ENCODE measurements at places on chromosomes 3 and 15. TPM values are rescaled to one million over a fixed set of nuclear protein-coding genes. Genes with fewer than 3 reads are reported as not detected.

DNA sequence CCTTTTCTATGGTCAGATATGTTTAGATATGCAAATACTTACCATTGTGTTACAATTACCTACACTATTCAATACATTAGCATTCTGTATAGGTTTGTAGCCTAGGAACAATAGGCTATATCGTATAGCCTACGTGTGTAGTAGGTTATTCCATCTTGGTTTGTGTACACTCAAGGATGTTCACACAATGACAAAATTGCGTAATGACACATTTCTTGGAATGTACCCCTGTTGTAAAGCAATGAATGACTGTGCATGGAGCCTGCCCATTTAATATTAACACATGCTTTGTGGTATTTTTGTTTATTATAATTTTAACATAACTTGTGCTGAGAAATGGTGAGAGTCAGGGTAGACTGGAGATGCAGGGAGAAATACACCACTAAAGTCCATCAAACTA lies 154.9 kb downstream of the LEKR1 start:
- DNase-seq: no peak

Gene ALG1L2
- not detected for total RNA-seq

- DNase-seq: no peak
These were observed 176.9 kb upstream of the ANKRD28 start for GRCh38 chr3:15974647-15975046.

DNA sequence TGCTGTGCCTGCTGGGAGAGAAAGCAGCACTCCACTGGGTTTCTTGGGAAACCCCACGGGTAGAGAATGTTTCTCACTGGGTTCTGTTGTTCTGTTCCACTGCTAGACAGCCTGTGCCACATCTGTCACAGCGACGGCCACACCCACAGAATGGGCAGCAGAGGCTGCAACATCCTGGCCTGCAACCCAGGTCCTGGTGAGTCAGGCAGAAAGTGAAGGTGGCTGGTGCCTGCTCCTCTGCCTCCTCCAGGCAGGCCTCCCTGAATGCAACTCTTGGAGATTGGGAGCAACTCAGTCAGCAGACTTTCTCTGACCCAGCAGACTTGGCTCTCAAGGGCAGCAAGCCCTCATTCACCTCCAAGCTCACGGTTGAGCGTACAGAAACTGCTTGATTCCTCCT lies 13.0 kb downstream of the C3orf18 start:
- DNase-seq: no peak

DNA sequence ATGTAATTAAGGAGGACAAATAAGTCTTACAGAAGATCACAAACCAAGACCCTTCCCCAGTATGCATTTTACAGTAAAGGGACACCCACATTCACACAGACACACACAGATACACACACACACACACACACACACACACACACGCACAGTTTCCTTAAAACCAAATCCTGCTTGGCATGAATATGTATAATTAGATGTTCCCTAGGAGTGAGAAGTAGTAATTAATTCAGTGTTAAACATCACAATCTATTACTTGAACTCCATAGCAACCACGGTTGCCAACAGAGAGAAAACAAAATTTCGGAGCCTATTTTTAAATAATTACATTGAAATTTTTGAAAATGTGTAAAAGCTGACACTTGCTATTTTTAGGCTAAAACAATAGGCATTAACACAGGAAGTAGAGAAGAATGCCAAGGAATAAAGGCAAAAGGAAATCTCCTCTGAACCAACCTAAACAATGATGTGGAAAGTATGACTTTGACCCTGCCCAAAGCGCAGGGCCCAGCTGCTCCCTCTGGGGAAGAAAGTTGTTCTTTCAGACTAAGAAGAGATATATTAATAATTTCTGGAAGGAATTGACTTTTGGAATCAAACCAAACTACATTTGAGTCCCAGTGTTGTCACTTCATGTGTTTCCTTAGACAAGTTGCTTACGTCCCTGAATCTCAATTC lies 215.3 kb downstream of the CPNE4 start:
- no peak for DNase-seq

GRCh38 chr3:88112289-88112688 lies 37.5 kb upstream of the C3orf38 start:
- DNase-seq: no peak

Gene LSAMP
- total RNA-seq: 7.2 TPM

GRCh38 chr3:54986294-54986693 lies 58.4 kb upstream of the LRTM1 start:
- no peak for DNase-seq

Gene ZDHHC23
- total RNA-seq: 3.3 TPM

Gene VILL
- total RNA-seq: 3.7 TPM

DNA sequence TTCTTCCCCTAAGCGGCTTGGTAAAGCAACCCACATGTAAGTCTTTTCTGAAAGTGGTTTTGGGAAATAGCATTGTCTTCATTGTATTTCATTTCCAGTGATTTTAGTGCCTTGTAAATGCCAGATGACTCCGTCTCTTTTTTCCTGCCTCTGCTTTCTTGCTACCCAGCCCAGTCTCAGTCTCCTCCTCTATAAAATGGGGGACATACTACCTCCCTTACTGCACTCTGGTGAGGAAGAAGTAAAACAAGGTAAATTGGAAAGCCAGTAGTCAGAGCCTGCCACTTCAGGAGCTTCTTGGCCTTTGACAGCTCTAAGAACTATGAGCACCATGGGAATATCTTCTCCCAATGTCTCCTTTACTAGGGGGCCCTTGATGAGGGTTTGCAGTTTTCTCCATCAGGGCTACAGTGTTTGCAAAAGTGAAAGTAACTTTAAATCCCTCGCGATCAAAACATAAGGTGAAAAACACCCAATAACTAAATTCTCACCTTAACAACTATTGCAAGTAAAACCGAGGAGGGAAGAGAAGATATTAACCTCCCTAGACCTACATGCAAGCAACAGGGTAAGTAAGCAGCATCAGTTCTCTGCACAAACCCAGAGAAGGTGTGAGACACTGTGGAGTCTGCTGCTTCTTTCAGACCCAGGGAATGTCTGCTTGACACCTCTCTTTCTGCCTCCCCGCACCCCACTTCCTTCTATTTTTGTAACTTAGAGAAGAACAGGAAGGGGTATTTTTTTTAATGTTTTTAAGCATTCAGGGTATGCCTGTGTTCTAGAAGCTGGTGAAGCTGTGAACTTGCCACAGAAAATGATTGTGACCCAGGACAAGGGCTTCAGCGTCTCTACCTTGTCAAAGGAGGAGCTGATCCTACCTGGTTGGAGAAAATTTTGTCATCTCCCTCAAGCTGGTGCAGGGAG lies 159.1 kb upstream of the EOMES start:
- DNase-seq: peak; percentile 11

Gene CHRD
- 0.32 TPM for total RNA-seq

DNA sequence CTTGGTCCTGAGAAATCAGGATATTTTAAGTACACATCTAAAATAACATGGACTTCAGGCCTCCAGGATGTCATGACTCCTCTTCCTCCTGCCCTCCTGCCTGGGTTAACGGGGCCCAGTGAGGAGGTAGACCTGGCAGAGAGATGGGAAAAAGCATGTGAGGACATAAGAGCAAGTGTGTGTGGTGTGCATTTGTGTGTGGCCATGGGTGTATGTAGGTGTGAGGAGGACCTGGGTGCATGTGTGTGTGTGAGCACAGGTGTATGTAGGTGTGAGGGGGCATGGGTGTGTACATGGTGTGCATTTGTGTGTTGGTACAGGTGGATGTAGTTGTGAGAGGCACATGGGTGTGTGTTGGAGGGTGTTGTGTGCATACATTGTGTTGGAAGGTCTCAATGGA lies 105.4 kb downstream of the EPHB1 start:
- no peak for DNase-seq

Gene RPP25
- total RNA-seq: 8.9 TPM

DNA sequence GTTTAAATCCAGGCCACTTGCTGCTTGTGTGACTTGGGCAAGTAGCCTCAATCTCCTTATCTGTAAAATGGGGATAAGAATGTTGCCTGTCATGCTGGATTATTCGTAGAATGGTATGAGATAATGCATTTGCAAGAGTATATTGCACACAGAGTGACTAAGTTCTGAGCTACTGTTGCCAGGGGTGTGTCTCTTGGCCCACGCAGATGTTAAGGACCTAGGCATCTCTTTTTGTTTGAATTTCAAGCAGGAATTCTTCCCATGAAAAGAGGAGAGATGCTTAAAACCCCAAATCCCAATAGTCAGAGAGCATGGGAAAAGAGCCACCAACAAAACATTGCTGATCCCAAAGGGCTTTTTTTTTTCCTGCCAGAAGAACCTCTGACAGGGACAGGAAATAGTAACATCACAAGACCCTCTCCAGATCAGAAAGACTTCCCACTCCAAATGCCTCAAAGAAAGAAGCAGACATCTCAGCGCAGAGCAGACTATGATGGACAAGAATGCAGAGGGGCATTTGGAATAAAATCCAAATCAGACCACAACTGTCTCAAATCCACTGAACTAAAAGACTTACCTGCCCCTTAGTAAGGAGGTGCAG lies 90.5 kb downstream of the MRPL46 start:
- DNase-seq: no peak

DNA sequence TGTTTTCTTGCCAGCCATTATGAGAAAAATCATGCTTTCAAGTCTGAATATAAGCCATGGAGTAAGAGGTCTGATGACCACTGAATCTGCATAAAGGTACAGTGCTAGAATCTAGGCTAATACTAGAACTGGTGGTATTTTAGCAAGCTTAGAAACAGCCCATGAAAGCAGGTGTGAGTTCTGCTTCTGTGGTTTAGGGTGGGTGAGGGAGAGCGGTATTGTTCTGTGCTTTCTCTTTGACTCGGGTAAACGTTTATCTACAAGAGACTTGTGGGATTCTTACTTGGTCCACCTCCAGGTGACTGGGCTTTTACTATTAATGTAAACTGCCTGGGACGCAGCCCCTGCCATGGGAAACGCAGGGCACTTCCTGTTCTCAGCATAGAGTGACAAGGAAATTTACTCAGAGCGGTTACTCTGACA lies 55.2 kb downstream of the PGPEP1L start:
- DNase-seq: peak; percentile 95

Gene KLHL40
- not detected for total RNA-seq

GRCh38 chr3:116191409-116191808 lies 253.9 kb downstream of the LSAMP start:
- no peak for DNase-seq

DNA sequence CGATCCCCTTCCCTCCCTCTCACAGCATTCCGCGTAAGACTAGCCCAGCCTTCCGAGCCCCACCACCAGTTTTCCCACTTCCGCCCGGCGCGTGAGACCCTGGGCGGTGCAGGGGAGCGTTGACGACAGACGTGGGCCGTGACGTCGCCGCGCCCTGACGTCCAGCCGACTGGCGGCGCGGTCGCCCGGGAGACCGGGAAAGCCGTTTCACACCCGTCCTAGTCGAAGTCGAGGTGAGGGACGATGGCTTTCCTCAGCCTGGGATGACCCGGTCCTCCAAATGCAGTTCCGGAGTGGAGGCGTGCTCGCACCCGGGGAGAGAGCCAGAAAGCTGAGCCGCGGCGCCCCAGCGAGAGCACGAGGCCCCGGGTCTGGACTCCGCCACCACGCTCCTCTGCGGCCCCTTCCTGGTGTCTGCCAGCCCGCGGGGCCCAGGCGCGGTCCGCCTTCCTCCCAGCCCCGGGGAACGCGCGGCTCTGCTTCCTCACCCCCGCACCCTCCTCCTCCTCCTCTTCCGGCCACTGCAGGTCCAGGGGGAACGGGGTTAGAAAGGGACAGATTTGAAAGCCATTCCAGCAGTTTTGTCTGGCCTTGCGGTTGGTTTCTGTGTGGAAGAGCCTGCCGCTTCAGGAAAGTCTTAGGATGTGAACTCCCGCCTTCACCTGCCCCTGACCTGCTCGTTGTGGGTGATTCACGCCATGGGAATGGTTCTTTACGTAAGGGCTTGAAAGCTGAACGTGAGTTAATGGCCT lies at the start of gene LEKR1:
LEKR1 (plus strand) TSS at position 210 of the 752 bp plus-strand sequence. CDS start 2,977 bp downstream, outside the sequence.
- peak; percentile 44 for DNase-seq

Gene ACAP2
- total RNA-seq: 38.2 TPM

DNA sequence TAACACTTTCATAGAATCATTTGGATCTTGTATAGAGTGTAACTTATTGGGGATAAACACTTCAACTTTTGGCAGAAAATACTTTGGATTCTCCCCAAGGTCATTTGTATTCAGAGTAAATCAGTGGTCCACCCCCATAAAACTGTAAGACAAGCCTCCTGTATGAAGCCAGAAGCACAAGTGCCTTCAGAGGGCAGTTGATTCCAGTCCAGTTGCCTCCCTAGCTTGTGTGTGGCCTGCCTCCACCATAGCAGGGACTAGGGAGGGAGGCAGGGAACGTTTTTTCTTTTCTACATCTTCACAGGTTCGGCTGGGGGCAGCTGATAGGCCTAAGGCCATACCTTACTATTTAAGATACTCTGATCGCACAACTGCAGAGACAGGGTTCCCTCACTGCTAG lies 11.6 kb downstream of the GORASP1 start:
- DNase-seq: no peak

GRCh38 chr3:187973977-187974870 lies 179.7 kb upstream of the LPP start:
- DNase-seq: no peak

GRCh38 chr3:48202632-48203031 lies 14.4 kb upstream of the CDC25A start:
- DNase-seq: no peak

GRCh38 chr15:36371509-36371908 lies 207.9 kb upstream of the CDIN1 start:
- DNase-seq: no peak

DNA sequence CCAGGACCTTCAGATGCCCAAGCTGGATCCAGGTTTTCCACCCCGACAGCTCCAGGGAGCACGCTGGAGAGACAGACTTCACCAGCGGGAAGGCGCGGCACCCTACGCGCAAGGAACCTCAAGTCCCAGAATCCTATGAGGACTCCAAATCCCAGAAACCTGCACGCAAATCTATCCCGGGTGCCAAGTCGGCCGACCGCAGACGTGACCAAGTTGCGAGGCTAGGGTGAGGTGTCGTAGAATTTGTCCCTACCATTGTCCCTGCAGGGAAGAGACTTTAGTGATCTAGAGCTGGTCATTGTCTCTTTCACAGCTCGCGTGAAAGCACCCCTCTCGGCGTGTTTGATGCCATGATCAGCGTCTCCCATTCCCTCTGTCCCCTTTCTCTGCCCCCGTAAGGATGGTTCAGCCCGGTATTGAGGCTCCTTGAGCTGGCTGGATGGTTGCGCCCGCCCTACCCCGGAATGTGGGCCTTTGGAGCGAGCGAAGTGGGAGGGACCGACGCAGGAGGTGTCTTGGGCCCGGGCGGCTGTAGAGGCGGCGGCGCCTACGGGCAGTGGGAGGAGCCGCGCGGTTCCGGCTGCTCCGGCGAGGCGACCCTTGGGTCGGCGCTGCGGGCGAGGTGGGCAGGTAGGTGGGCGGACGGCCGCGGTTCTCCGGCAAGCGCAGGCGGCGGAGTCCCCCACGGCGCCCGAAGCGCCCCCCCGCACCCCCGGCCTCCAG lies at the start of gene PRKCI:
PRKCI (plus strand) TSS at position 501 of the 723 bp plus-strand sequence. CDS start 246 bp downstream, outside the sequence.
- DNase-seq: peak; percentile 79

GRCh38 chr3:146493221-146493620 lies 23.9 kb upstream of the PLSCR2 start:
- DNase-seq: no peak

Gene CLRN1
- total RNA-seq: not detected

Gene SEMA6D
- not detected for total RNA-seq

GRCh38 chr3:121295452-121295851 lies 250.3 kb downstream of the POLQ start:
- DNase-seq: no peak
